Stomach (tissue), 19 donors: ENCODE measurements at places on chromosomes 16 and 17. TPM values are rescaled to one million over a fixed set of nuclear protein-coding genes. Genes with fewer than 3 reads are reported as not detected.

The GEMIN4 gene
- 41.4 TPM for total RNA-seq

The SLFN14 gene
- total RNA-seq, result not detected

DNA sequence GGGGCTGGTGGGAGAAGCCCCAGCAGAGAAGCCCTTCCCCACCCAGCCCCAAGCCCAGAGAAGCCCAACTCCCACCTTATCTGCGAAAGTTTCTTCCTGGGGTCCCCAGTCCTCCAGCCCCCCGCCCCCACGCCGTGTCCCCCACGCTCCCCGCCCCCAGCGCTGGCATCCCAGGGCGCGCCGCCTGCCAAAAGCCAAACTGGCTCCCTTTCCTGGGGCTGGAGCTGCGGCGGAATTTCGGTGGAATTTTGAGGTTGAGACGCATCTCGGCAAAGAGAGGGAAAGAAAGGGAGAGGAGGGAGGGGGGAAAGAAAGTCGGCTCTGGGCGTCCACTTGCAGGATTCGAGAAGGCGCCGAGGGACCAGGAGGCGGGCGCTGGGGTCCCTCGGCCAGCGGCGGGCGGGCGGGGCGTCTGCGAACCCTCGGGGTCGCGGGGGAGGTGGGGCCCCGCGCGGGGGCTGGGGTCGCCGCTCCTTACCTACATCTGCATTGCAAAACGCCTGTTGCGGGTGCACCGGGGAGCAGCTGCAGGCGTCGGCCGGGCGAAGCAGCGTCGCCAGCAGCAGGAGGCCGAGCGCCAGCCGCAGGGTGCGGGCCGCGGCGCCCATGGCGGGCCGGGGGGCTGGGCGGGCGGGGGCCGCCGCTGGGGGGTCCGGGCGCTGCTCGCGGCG, 571 bp downstream of the TIMP2 start:
- H3K36me3 ChIP-seq, result no peaks in the 10 kb centered on the region
- H3K4me3 ChIP-seq, result peak overlapping the region; percentile 80
- peaks cover 42% of the 10 kb centered on the region for H3K4me1 ChIP-seq
- H3K27ac ChIP-seq, result peak overlapping the region; percentile 87

DNA sequence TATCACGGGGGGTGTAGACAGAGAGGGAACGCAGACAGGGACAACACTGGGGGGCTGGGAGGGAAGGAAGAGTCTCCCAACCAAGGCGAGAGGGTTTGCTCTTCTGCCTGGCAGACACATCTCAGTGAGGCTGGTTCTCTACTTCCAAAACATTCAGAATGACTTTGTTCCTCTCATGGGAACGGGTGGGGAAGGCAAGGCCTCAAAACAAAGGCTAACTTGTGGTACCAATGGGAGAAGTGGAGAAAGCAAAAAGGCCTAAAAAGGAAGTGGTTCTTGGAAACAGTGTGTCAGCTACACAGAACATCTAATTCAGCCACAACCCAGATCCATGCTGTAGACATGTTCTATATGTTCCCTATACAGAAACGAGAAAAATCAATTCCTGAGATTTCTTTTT, 7.5 kb downstream of the FLOT2 start:
- H3K27me3 ChIP-seq, result no peaks in the 10 kb centered on the region
- H3K4me1 ChIP-seq, result peaks cover 5% of the 10 kb centered on the region
- peak overlapping the region; percentile 28 for H3K27ac ChIP-seq

DNA sequence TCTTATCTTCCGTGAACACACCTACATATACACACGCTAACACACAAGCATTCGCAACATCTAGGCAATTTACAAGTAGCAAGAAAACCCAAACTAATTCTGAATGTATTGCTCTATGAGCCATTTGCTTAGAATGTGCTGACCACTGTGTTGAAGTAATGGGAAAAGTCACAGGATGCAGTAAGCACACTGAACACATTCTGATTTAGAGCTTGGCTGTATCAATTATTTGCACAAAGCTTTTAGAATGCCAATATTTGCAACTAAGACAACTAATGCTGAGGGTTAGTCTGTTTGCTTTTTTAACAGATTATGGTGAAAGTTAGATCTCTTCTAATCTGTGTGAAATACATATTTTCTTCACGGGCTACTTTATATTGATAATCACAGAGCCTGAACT, 179.8 kb upstream of the ELAC2 start:
- no peaks in the 10 kb centered on the region for H3K36me3 ChIP-seq
- no peak for DNase-seq
- H3K4me3 ChIP-seq, result no peak overlapping the region
- no peaks in the 10 kb centered on the region for H3K4me1 ChIP-seq
- H3K27ac ChIP-seq, result no peak overlapping the region
